ENCODE measurements at places on chromosomes 11 and 22.
A peak's percentile ranks its signal among the peaks of the same experiment; 100 is the strongest.

- DNase-seq = peak; percentile 5
Measured at GRCh38 chr11:121722431-121723245, 269.9 kb upstream of the SORL1-AS1 start.

GRCh38 chr11:101880222-101880621 lies 34.6 kb upstream of the CEP126 start:
- DNase-seq = no peak

- no peak for DNase-seq
Measured at GRCh38 chr11:70109006-70109405, 30.9 kb downstream of the ANO1 start.

DNA sequence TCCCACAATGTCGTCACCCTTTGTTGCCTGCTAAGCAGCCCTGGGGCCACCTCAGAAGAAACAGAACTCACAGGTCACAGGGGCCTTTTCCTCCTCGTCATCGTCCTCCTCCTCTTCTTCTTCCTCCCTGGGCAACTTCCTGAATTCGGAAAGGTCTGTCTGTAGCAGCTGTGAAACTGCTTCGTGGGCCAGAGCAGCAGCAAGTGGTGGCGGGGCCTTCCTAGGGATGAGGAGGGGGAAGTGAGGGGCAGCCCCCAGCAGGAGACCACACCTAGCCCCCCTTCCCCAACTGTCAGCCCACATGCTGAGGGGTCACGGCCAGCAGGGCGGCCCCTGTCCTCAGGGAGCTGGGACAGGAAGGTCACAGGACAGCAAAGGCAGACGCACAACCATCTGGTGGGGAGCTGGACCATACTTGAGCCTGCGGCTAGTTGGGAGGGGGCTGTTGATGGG lies 13.2 kb downstream of the PPM1F start:
- no peak for DNase-seq

DNA sequence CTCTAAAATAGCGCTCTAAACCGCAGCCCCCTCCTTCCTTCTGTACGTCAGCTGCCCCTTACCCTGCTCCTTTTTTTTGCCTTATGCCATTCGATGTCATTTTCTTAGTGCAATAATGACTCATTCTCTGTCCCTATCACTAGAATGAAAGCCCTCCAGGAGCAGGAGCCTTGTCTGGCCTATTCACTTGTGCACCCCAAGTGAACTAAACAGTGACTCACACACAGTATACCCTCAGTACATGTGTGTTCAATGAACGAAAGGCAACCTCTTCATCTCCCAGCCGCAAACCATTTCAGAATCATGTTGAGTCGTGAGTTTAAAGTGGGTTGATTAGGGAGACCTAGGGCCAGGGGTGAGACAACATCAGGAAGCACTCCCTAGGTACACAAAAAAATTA lies 50.7 kb upstream of the SPATA19 start:
- no peak for DNase-seq

DNA sequence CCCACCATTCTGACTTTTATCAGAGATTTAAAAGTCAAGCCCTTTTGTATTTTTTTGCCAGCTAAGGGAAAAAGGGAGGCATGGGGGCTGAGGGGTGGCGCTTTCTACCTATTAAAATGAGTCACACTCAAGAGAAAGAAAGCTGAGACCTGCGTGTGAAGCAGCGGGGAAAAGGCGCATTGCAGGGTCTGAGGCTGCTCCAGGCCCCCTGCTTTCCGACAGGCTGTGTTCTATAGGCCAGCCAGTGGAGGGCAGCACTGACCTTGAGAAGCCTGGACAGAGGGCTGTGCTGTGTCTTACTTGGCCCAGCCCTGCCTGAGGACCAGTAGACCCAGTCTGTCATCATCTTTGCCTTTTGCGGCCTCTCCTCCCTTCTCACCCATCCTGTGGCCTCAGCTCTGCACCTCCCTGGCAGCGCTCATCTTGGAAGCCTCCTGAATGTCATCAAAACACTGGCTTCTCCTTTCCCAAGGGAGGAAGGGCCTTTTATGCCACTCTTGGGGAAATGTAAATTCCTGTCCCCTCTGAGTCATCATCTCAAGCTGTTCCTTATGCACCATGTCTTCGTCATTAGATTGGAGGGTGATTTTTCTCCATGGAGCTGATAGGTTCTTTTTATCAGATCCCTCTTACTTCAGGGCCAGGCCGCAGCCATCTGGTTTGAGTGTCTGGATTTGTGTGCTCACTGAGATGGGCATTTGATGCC lies 12.6 kb upstream of the MAPK8IP1 start:
- DNase-seq = peak; percentile 37

DNA sequence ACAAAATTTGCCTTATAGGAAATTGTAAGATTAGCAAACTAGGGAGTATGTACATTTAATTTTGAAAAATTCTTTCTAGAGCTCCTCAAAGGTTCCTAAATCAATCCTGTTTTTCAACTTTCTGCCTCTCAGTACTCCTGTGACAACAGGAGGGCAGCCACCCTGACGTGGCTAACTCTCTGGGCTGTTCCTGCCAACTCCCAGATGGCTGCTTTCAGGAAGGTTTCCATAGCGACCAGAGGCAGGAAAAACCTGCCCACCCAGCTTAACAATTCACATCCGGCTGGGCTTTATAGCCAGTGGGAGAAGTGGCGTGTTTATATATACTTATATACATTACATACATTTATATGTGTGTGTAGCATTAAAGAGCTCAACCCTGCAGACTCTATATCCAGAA lies 26.5 kb downstream of the SGSM3 start:
- no peak for DNase-seq

GRCh38 chr22:22920910-22921550 lies 33.4 kb downstream of the IGLL5 start:
- no peak for DNase-seq

DNA sequence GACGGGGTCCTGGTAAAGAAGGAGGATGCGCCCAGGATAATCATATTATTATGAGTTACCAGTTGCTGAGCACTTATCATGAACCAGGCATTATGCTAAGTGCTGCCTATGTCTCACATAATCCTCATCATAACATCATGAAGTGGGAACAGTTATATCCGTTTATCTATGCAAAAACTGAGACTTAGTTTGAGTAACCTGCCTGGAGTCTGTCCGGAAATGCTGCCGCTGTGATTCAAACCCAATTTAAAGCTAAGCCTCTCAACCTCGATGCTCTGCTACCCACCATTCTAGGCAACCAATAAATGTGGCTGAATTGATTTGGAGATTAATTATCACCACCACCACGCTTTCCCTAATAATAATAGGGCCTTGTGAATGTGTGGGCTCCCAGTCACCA lies 111.5 kb upstream of the CLMP start:
- no peak for DNase-seq

DNA sequence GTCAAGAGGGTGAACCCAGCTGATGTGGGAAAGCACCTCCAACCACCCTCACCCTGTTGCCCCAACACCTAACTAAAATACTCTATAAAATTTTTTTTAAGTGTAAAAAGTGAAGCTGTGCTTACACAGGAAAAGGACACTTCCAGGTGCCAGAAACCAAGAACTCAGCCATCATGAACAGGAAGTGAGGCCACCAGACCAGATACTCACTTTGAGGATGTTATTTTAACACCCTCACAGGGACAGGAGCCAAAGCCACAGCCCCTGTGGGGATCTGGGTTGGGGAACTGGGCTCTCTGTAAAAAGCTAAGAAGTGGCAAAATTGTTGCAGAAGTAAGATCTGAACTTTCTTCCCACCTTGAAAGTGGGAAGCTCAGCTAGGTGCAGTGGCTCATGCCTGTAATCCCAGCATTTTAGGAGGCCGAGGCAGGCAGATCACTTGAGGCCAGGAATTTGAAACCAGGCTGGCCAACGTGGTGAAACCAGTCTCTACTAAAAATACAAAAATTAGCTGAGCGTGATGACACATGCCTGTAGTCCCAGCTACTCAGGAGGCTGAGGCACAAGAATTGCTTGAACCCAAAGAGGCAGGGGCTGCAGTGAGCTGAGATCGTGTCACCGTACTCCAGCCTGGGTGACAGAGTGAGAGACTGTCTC lies 3.8 kb downstream of the RSPH14 start:
- DNase-seq = peak; percentile 41

DNA sequence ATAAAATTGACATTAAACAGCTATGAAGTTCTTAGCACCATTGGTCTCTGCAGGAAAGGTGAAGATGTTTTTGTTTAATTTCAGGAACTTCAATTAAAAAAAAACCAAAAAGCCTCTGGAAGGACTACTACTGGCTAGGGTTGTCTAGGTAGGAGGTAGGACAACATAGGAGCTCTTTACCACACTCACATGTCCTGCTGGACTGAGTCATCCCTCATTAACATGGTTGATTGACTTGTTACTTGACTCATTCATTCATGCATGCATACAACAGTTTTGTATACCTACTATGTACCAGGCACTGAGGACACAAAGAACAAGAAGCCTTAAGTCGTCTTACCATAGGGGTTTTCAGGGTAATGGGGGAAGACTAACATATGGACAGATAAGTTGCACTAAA lies 216.9 kb upstream of the ARHGAP20 start:
- DNase-seq = no peak

- no peak for DNase-seq
Measured at GRCh38 chr11:7692426-7692825, 13.9 kb downstream of the OVCH2 start.

- peak; percentile 43 for DNase-seq
Measured at GRCh38 chr22:29716814-29717545, 2.8 kb upstream of the CABP7 start.

- peak; percentile 3 for DNase-seq
Measured at GRCh38 chr11:12167061-12168000, 56.9 kb downstream of the MICAL2 start.

DNA sequence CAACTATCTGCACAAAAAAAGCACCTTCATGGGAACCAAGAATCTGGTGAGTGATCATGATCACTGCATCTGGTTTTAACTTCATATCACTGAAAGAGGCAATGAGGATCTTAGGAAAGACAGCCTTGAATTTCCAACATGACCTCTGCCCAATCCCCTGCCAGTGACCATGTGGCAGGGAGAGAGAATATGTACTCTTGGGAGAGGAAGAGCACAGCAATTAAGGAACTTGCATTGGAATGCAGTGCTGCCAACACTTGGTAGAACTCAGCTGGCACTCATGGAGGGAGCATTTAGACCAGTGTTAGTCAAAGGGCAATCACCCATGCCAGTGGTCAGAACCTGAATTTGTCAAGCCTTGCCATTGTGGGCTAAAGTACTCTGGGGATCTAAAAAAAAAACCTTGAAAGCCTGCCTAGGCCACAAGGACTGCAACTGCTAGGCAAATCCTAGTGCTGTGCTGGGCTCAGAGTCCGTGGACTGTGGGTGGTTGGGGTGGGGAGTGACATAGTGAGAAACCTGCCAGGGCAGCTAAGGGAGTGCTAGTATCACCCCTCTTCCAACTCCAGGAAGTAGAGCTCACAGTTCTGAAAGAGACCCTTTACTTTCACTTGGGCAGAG lies 23.1 kb downstream of the JRKL start:
- DNase-seq = no peak

DNA sequence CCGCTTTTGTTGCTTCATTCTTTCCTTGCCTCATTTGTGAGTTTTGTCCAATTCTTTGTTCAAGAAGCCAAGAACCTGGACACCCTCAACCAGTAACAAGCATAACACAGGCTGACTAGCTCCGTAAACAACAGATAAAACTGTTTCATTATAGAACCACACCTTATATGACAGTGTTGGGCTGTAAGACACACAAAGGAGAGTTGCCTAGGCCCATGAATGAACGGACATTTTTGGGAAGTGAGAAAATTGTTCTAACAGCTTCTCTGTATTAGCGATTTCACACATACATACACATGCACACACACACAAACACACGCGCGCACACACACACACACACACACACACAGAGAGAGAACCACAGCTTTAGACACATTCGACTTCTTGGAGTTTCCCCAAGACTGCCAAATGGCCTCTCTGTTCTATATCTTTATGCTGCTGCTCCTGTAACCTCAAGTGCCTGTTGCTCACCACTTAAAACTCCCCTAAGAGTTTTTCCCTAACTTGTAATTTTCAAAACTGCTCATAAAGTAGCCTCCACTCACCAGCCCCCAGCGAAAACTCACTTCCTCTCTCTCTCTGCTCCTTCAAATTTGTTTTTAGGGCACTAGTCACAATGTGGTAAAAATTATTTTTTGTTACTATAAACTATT lies 35.9 kb downstream of the CTSC start:
- no peak for DNase-seq

DNA sequence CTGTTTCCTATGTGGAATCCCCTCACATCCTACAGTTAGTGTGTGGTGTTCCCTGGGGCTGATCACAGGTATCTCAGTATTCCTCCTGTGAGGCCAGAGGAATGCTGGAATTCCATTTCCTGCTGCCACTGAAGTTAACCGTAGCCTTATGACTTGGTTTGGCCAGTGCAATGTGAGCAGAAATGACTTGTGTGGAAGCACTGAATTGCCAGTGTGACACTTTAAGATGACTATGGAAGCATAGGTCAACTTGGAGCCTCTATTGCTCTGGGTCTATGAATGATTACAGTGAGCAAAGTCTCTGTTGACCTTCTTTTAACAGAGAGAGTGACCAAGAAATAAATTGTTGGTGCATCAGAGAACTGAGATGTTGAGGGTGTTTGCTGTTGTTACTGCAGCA lies 16.5 kb downstream of the TBRG1 start:
- no peak for DNase-seq
